Smooth muscle cell of the coronary artery (primary cell): ENCODE measurements at places on chromosomes 2 and 18. TPM values are rescaled to one million over a fixed set of nuclear protein-coding genes. Genes with fewer than 3 reads are reported as not detected.

The INSIG2 gene
- total RNA-seq, result 4.3 and 13.9 TPM in 2 replicates

The C2orf92 gene
- total RNA-seq, result 0.23 and 0.75 TPM in 2 replicates

The UGT1A5 gene
- total RNA-seq, result not detected in 2 replicates

The IKZF2 gene
- total RNA-seq, result 7.6 and 10.8 TPM in 2 replicates

The ASPRV1 gene
- total RNA-seq, result 0.12 and 0.15 TPM in 2 replicates

The TMEM17 gene
- 0.70 and 1.4 TPM in 2 replicates for total RNA-seq

The PXDN gene
- total RNA-seq, result 81.8 and 240 TPM in 2 replicates

The NMS gene
- total RNA-seq, result not detected in 2 replicates

The SERPINB5 gene
- not detected in 2 replicates for total RNA-seq

The FIGN gene
- total RNA-seq, result 0.53 and 5.6 TPM in 2 replicates
